ENCODE measurements at places on chromosomes 5 and 9. TPM values are rescaled to one million over a fixed set of nuclear protein-coding genes. Genes with fewer than 3 reads are reported as not detected.

- no peak for DNase-seq
These were observed 128.9 kb downstream of the CPLANE1 start for GRCh38 chr5:37120270-37120669.

DNA sequence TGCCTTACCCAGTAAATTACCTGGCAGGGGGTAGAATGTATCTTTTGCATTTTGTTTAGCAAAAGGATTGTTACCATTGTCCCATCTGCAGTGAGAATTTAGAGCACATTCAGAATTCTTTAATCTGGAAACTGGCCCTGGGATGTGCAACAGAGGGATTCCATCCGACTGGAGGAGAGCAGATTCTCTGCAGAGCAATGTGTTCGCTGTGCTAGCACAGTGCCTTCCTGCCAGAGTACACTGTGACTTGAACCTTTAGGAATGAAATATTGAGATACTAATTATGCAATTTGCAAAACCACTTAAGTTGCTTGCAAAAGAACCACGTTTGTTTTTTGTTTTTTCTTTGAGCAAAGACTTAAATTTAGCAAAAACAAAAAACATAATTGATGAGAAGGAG, 22.5 kb upstream of the DMRT1 start:
- no peak for DNase-seq

DNA sequence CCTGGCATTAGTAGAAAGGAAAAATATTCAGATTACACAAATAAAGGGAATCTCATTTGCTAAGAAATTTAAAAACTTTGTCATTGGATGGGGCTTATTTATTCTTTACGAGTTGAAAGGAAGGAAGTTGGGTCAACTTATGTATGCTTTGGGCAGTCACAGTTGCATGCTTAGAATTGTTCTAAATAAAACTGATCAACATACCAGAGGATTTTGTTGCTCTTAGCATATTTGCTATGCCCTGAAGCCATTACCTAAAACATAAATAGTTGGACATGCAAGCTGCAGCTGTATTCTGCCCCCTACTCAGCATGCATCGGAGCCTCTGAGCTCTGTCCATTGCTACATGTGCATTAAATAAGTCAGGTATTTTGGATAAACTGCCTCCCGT, 172.7 kb upstream of the MEF2C start:
- no peak for DNase-seq

- no peak for DNase-seq
These were observed 630.3 kb downstream of the ISL1 start for GRCh38 chr5:52013523-52013922.

DNA sequence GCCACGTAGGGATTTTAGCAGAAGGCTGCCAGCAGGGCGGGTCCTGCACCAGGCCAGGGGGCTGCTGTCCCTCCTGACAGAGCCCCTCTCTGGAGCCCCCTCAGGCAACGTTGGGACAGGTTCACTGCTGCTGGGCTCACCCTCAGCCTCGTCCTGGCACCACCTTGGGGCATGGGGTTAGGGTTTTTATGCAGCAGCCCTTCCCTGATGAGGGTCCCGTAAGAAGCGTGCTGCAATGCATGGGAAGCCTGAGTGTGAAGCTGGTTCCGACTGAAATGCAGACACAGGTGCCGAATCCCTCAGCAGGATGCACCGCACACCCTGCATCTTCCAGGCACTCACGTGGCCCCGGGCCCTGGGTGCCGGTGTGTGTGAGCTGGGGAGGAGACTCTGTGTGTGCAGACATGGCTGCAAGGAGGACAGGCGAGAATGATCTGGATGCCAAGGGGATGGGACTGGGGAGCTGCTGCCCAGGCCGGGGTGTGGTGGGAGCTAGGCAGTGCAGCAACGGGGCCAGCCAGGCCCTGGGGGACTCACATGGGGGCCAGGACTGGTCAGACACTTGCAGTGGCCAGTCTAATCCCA, 27.1 kb downstream of the ZDHHC11B start:
- no peak for DNase-seq

The IFNK gene
- total RNA-seq: not detected

GRCh38 chr5:96807075-96807654, 580 bp downstream of the ERAP1 start:
- peak; percentile 71 for DNase-seq

The ANGPTL2 gene
- 163 TPM for total RNA-seq

The C7 gene
- total RNA-seq: under 0.01 TPM

DNA sequence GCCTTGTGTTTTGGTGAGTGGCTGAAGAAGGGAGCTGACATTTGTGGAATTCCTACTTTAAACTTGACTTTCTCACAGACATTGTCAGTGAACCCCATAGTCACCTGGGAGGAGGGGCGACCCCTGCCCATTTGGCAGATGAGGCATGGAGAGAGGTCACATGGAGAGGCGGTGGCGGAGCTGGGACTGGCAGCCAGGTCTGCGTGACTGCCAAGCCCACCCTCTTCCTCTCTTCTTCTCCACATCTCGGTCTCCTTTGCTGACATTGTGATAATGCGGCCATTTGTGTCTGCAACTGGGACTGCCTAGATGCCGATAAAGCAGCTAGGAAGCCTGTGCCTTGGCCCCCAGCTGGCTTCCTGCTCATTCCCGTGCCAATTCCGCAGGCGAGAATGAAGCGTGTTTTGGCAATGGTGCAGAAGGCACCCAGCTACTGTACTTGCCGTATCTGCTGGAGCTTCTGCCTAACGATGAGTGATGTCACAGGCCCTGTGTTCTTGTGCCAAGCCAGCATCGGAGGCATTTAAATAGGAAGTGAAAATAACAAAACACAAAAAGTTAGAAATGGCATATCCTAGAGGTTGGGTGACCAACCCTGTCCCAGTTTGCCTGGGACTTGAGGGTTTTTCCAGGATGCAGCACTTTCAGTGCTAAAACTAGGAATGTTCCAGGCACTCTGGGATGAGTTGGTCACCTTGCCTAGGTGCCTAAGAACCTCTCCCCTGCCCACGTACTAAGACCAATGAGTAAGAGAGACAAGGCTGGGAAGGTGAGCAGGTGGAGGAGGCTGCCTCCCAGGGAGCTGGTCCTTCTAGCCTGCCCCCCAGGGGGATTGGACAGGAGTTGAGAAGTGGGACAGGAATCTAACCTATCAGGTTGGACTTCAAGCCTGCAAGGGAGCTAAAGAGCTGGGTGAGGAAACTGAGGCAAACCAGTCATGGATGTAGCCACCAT, 23.6 kb downstream of the OLFML2A start:
- DNase-seq: peak; percentile 59

GRCh38 chr5:140842798-140843733, 2.1 kb downstream of the PCDHA8 start:
- DNase-seq: no peak

- no peak for DNase-seq
These were observed 102.4 kb downstream of the VAV2 start for GRCh38 chr9:133889584-133890301.

- DNase-seq: no peak
These were observed 984.9 kb downstream of the TLE4 start for GRCh38 chr9:80556631-80557030.

DNA sequence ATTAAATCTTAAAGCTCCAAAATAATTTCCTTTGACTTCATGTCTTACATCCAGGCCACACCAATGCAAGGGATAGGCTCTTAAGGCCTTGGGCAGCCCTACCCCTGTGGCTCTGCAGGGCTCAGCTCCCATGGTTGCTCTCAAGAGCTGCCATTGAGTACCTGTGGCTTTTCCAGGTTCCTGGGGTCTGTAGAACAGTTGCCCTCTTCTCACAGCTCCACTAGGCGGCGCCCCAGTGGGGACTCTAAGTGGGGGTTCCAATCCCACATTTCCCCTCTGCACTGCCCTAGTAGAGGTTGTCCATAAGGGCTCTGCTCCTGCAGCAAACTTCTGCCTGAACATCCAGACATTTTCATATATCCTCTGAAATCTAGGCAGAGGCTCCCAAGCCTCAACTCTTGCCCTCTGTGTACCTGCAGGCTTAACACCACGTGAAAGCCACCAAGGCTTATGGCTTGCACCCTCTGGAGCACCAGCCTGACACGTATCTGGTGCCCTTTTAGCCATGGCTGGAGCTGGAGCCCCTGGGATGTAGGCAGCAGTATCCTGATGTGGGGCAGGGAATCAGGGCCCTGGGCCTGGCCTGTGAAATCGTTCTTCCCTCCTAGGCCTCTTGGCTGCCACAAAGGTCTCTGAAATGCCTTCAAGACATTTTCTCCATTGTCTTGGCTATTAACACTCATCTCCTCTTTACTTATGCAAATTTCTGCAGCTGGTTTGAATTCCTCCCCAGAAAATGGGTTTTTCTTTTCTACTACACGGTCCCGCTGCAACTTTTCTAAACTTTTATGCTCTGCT, 185.1 kb downstream of the SMARCA2 start:
- DNase-seq: no peak

The MPDZ gene
- 59.1 TPM for total RNA-seq

The MRRF gene
- total RNA-seq: 36.8 TPM

- DNase-seq: peak; percentile 95
These were observed at the start of gene PCDHGC3 for GRCh38 chr5:141475625-141476131. Gene PCDHGC3 (plus strand): TSS chr5:141475966. CDS start chr5:141476117, 151 bp downstream.

The LRRC19 gene
- not detected for total RNA-seq

DNA sequence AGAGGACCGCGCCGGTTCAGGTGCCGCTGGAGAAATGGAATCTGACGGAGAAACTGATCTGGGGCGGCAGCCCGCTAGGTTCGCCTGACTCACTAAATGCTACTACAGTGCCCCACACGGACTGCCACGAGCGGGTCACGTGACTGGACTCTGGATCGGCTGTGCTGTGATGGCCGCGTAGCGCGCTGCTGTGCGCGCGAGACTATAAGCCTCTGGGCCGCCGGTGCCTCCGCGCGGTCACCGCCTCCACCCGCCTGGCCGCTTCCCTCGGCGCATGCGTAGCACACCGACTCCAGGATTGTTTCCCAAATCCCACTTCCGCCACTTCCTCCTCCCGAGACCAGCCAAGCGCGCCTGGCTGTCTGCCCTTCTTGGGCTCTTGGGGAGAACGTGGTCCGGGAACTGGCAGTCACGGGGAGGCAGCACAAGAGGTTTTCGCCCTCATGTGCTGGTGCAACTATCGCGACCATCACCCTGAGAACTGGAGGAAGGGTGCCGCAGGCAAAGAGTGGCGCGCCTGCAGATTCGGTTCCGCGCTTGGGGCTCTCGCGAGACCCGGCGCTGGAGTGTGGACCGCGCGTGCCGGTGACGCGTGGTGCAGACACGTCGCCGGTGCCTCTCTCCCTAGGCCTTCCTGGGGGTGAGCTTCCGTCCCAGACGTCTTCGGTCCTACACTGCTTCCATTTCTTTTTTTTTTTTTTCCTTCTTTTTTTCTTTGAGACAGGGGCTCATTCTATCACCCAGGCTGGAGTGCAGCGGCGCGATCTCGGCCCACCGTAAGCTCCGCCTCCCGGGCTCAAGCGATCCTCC, 35.8 kb upstream of the GLDC start:
- DNase-seq: peak; percentile 96

The C5orf58 gene
- total RNA-seq: not detected

DNA sequence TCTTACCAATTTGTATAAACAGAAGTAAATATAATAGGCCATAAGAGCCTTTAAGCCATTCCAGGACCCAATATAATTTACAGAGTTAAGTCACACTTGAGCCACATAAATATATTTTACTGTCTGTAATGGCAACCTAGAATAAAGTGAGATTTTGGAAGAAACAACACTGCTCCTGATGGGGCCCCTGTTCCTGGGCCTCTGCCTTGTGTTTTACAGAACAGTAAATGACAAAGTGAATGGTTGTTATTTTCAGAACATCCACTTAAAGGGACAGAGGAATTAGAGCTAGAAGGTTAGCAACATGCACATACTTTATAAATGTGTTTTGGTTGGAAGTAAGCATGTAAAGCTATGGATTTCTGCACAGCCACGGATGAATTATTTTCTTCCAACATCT, 3.6 kb downstream of the PTGER4 start:
- no peak for DNase-seq

The MARVELD2 gene
- 1.3 TPM for total RNA-seq

GRCh38 chr9:128282500-128282899, 6.4 kb downstream of the SWI5 start:
- no peak for DNase-seq

DNA sequence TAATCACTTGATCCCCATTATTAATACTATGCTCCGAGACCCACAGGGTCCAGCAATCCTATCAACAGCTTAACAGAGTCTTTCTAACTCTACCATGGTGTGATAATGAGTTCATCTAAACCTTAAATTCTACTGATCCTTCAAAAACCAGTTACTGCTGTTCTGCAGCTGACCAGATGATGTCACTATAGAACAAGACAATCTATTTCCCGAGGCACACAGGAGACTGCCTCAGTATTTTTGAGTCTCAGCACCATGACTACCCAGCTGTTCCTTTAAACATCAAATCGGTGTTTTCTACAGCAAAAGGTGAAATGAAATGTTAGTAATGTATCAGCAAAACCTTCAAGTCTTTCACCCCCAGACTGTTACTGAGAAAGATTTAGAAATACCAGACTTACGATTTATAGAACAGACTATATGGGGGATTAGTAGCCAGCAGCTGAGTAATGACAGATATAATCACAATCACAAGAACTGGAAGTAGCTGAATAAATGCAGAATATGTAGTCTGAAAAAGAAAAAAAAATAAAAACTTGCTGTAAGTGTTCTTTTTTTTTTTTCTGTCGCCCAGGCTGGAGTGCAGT, 16.9 kb downstream of the DNAJC18 start:
- DNase-seq: peak; percentile 61

DNA sequence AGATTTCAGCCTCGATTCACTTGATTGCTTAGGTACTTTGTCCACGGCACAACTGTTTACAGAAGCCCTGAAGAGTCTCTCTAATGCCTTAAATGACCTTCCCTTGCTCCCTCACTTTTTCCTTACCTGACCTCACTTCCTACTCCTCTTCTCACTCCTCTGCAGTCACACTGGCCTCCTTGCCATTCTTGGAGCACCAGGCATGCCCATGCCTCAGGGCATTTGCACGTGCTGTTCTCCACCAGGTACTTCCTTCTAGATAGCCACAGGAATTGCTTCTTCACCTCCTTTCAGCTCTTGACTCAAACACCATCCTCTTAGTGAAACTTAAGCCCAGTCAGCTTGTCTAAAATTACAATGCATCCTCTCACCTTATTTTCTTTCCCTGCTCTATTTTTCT, 52.4 kb upstream of the TRAF1 start:
- no peak for DNase-seq

Data from fibroblast of lung (primary cell).